ENCODE measurements at places on chromosomes 2 and 18. TPM values are rescaled to one million over a fixed set of nuclear protein-coding genes. Genes with fewer than 3 reads are reported as not detected.

The AOX1 gene
- 0.44 TPM for polyA plus RNA-seq

The PPM1B gene
- polyA plus RNA-seq = 24.2 TPM

The HMSD gene
- 5.3 TPM for polyA plus RNA-seq

The TFCP2L1 gene
- polyA plus RNA-seq = 11.5 TPM

DNA sequence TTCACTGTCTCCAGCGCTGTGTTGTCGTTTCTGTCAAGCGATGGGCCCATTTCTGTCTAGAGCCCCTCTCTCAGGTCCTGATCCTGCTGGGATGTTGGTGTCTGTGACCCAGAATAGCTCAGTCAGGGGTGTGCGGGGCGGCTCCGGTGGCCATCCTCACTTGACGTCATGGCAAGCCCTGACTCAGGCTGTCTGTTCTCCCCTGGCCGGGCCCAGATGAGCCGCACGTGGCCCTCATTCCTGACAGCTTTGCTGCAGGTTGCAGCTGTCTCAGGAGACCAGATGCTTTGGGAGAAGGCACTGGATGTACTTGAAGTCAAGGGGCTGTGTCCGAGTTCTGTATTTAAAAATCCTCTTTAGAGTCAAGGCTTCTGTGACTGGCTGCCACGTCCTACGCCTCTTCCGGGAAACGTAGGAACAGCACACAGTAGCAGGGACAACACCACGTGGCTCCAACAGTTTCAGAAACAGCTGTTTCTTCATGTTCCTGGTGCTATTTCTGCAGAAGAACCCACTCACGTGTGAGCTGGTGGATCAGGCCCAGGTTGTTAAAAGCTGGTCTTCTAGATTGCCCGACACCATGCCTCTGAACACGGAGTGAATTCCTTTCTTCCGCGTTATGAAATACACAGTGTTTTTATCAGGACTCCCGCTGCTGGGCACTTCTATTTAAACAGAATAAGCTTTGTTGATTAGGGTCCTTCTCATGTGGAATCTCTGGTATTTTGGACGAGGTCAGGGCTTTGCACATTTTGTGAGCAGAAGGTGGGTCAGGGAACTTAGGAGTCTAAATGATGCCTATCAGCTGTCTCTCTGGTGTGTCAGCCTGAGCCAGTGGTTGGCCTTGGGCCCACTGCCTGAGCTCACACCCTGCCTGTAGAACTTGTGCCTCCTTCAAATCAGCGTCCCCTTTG is 28.3 kb upstream of the NTSR2 start:
- no peak for DNase-seq

GRCh38 chr2:80112790-80113189 is 191.8 kb downstream of the LRRTM1 start:
- DNase-seq = no peak

DNA sequence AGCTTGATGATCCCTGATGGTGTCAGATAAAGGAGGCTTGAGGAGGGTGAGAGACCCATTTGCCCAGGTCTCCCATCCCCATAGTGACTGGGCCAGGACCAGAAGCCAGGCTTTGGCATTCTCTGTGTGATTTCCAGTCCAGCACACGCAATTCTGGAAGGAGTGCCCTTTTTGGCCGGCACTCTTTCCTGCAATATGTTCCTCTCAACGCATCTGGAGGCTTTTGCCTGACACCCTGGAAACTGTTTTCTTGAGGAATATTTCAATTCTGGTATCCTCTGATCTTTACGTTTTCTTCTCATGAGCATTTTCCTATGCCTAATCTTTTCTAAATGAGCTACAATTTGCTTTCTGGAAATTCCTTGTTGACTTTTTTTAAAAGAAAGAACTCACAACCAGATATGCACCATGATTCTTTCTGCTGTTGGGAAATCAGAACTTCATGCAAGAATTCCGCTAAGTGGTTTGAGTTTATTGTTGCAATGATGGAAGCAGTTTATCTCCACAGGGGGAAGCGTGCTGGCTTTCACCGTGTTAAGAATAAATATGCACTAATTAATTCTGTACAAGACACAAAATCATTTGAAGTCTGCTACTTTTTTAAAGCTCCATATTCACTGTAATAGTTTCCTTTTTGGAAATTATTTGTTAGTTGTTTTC is 143.7 kb downstream of the NAPG start:
- peak; percentile 26 for DNase-seq

DNA sequence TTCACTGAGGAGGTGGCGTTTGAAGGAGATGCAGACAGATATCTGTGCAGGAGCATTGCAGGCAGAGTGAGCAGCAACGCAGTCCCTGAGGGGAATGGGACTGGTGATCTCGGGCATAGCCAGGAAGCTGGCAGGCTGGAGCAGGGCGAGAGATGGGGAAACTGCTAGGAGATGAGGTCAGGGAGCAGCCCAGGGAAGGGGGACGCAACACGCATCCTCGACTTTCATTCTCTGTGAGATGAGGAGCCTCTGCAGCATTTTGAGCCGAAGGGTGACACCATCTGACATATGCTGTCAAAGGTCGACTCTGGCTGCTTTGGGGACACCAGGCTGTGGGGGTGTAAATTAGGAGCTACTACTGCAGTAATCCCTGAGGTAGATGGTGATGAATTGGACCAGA is 4.3 kb upstream of the CHRNA1 start:
- DNase-seq = no peak
